ENCODE measurements at places on chromosomes 13 and 19.

GRCh38 chr19:49984491-49984890, 23.5 kb upstream of the SIGLEC11 start:
- no peak for DNase-seq

DNA sequence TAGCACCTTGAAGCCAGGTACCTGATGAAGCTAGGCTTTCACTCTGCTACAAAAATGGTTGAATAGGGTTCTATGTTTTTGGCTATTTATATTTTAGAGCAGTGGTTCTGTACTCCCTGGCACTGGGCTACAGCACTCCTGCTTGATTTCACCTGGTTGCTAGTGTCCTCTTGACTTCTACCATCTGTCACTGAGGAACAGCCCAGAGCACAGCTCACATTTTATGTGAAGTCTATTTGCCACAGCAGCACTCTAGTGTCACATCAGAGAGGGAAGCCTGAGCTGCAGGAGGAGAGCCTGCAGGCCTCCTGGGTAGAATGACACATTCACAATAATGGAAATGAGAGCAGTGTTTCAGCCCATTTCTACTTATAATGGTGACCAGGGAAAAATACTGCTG, 184.2 kb downstream of the ZNF486 start:
- no peak for DNase-seq

DNA sequence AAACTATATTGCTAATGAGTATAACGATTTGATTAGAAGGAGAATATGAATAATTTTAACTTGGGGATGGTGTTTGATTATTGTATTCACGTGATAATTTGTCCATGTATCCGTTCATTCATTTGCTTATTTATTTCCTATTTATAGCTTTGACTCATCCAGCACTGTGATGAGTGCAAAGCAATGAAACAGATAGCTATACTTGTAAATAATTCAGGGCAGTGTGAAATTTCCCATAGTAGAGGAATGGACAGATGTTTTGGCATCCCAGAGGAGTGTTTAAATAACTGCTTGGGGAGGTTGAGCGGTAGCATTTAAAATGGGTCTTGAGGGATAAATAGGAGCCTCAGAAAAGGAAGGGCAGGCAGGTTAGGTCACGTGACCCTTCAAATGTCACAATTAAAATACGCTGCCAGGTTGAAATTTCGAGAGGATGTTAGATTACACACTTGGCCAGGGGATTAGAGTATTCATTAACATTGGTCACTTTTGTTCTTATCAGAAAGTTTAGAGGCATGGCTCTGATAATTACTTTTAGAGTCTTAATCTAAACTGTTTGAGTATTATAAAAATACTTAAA, 14.7 kb downstream of the FGF9 start:
- no peak for DNase-seq

- no peak for DNase-seq
Observed at GRCh38 chr19:44686896-44687295, 12.1 kb upstream of the CEACAM16 start.

- DNase-seq, result no peak
Observed at GRCh38 chr19:2255982-2256685, at the start of gene JSRP1. Gene JSRP1 (minus strand): TSS chr19:2256417. CDS start chr19:2255314, 1,103 bp downstream.
